Natural killer cell treated with Interleukin-12 subunit alpha and Interleukin-12 subunit beta and Interleukin-15 and Interleukin-18, amount 100 ng/mL, for 72 hours (primary cell): ENCODE measurements at places on chromosomes 11 and 22. TPM values are rescaled to one million over a fixed set of nuclear protein-coding genes. Genes with fewer than 3 reads are reported as not detected.

DNA sequence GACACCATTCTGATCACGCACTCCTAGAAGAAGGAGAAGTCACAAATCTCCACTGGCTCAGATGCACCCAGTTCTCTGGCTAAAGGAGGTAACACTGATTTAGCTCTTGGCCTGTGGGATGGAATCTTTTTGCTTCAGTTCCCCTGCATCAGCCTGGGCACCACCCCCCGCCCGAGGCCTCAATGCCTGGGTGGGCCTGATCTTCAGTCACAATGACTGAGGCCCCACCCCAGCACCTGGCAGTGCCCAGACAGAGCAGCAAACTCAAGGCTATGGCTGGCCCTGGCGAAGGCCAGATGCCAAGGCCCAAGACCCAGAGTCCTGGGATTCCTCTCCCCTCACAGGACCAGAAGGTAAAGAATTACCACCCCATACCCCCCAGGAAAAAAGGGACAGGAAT lies 5.0 kb downstream of the CYB561A3 start:
- no peak overlapping the region for H3K27ac ChIP-seq
- H3K4me3 ChIP-seq: no peak overlapping the region
- H3K27me3 ChIP-seq: no peaks in the 10 kb centered on the region
- DNase-seq: no peak
- H3K36me3 ChIP-seq: peaks cover 4% of the 10 kb centered on the region

The OR51E2 gene
- not detected for total RNA-seq

DNA sequence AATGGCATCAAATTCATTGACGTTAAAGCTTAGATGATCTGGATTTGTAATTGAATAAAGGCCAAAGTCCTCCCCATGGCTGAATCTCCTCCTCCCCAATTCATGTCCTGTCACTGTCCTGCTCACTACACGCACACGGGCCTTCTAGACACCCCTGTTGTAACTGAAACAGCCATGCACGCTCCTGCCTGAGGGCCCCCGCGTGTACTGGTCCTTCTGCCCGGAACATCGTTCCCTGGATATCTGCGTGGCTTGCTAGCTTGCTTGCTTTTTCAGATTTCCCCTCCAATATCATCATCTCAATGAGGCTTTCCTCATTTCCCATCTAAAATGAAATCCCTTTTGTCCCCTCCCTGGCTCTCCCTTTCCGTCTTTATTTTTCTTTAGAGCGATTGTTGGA lies 15.3 kb downstream of the PKNOX2 start:
- H3K27me3 ChIP-seq: peaks cover 45% of the 10 kb centered on the region
- peaks cover 4% of the 10 kb centered on the region for H3K4me1 ChIP-seq
- H3K27ac ChIP-seq: no peak overlapping the region
- DNase-seq: no peak
- no peaks in the 10 kb centered on the region for H3K36me3 ChIP-seq

The TYR gene
- not detected for total RNA-seq

GRCh38 chr11:60029015-60029632 lies 11.1 kb upstream of the OOSP2 start:
- H3K27me3 ChIP-seq: no peaks in the 10 kb centered on the region
- no peaks in the 10 kb centered on the region for H3K36me3 ChIP-seq
- no peak overlapping the region for H3K27ac ChIP-seq
